ENCODE measurements at places on chromosomes 3 and 15. TPM values are rescaled to one million over a fixed set of nuclear protein-coding genes. Genes with fewer than 3 reads are reported as not detected.
A peak's percentile ranks its signal among the peaks of the same experiment; 100 is the strongest.

GRCh38 chr3:139295040-139295439 is 48.8 kb upstream of the MRPS22 start:
- H3K4me1 ChIP-seq = peaks cover 9% of the 10 kb centered on the region
- no peak overlapping the region for H3K4me3 ChIP-seq
- DNase-seq = no peak
- H3K36me3 ChIP-seq = no peaks in the 10 kb centered on the region

GRCh38 chr3:186949281-186949982 is 19.1 kb downstream of the ST6GAL1 start:
- H3K36me3 ChIP-seq = peaks cover 13% of the 10 kb centered on the region
- DNase-seq = no peak
- H3K27me3 ChIP-seq = no peaks in the 10 kb centered on the region
- peak overlapping the region; percentile 23 for H3K27ac ChIP-seq
- H3K4me1 ChIP-seq = peaks cover 8% of the 10 kb centered on the region

DNA sequence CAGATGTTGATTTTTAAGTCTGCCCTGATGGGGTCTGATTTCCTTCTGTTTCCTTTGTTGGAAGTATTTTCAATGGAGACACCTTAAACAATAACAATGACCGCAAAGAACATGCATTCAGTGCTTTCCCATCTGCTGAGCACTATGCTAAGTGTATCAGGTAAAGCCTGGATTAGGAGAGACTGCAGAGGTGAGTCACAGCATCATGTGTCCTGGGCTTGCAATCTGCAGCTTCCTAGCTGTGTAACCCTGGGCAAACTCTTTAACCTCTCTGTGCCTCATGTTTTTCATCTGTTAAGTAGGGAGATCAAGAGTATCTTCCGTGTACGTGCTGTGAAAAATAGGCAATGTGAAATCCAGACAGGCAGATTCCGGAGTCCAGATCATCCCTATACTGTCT is 13.3 kb upstream of the CHRNB4 start:
- H3K4me3 ChIP-seq = no peak overlapping the region
- H3K27ac ChIP-seq = no peak overlapping the region
- no peaks in the 10 kb centered on the region for H3K4me1 ChIP-seq
- H3K27me3 ChIP-seq = peaks cover 13% of the 10 kb centered on the region
- no peaks in the 10 kb centered on the region for H3K36me3 ChIP-seq

DNA sequence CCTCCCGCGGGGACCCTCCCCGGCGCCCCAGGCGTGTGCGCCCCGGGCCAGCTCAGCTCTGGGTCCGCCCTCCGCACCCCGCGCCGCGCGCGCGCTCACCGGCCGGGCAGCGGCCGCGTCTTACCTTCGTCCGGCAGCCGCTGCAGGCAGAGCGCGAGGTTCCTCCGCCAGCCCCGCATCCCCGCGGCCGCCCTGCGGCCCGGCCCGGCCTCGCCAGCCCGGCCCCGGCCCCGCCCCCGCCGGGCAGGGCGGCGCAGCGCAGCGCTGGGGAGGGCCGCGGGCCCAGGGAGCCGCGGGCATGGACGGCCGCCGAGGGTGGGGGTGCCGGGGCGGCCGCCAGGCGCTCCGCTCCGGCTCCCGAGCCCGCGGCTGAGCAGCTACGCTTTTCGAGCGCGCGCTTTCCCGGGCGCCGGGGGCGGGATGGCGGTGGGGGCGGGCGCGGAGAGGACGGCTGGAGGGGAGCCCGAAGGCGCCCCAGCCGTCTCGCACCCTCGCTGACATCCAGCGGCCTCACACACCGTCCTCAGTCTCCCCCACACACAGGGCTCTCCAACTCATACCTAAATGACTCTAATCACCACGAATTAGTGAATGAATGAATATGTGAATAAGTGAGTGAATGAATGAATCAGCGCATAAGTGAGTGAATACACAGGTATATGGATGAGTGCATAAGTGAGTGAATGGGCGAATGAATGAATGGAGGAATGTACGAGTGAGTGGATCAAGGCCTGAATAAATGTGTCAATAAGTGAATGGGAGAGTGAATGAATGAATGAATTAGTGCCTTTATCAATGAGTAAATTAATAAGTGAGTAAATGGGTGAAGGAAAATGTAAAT is 48.5 kb upstream of the CCDC174 start:
- DNase-seq = no peak
- no peaks in the 10 kb centered on the region for H3K36me3 ChIP-seq
- H3K27me3 ChIP-seq = peaks cover 67% of the 10 kb centered on the region

- H3K4me3 ChIP-seq = no peak overlapping the region
- no peak overlapping the region for H3K27ac ChIP-seq
- H3K4me1 ChIP-seq = no peaks in the 10 kb centered on the region
- no peaks in the 10 kb centered on the region for H3K36me3 ChIP-seq
- no peak for DNase-seq
These were observed 6.0 kb downstream of the MINDY2 start for GRCh38 chr15:58777107-58777506.

DNA sequence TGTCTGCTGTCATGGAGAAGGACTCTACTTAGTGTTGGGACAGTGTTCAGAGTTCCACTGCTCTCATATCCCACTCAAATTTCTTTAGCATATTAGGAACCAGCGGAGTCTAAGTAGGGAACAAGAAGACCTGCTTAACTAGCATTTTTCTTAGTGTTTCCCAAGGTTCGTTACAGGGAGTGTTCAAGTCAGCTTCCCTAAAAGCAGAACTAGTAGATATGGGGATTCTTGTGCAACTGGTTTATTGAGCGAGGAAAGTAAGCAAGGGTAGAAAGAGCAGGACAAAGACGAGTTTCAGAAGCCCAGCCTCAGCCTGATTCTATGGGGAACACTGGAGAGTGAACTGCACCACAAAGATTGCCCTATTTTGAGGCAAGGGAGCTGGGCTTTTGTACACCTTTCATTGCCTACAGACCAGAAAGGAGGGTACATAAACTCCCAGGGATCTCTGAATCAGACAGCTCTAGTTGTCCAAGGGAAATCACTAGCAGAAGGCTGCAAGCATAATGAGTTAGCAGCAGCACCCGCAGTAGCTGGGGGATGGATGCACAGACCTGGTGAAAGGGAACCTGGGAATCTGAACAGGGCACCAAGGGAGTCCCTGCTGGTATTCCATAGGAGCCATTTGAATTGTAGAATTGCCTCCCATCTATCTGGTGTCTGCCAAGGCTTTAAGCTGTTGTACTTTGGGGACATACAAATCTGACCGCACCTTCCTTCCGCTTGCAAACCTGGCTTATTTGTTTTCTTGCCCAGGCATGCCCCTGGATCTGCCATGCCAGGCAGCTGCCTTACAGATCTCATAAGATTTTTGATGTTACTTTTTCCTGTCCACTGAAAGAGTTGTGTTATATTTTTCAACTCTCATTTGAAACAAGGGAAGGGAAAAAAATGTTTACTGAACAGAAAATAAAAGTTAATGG is 15.1 kb downstream of the CMTM7 start:
- H3K27ac ChIP-seq = no peak overlapping the region
- H3K4me3 ChIP-seq = no peak overlapping the region
- H3K27me3 ChIP-seq = no peaks in the 10 kb centered on the region

DNA sequence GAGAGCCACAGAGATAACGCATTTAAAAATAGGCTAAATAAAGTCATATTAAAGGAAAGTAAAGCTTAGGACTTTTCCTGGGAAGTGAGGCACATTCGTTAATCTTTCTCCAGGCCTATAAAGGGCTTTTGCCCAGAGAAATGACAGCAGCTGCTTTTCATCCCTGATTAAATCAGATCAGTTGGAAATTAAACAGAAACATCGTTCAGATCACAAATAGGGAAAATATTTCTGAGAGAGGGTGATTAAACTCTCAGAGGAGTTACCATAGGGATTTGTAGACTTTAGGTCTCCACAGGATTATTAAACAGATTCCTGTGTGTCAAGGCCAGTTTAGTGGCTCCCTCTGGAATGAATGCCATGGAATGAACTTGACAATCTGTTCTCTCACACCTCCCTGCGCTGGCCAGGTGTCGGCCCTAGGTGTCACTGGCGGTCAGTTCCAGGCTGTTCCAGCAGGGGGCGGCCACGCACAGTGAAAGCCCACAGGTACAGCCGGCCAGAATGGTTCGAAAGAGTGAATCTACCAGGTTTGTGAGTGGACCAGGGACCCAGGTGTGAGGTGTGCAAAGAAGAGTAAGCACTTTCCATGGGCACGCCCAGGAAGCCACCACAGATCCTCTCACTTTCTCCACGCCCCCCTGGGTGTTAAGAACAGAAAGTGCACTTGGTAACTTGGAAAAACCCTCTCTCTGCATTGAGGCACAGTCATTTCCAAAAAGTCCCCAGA is 253.0 kb upstream of the RASGRP1 start:
- no peaks in the 10 kb centered on the region for H3K36me3 ChIP-seq
- no peak overlapping the region for H3K27ac ChIP-seq
- H3K27me3 ChIP-seq = peaks cover 10% of the 10 kb centered on the region
- peak; percentile 80 for DNase-seq
- H3K4me3 ChIP-seq = no peak overlapping the region

DNA sequence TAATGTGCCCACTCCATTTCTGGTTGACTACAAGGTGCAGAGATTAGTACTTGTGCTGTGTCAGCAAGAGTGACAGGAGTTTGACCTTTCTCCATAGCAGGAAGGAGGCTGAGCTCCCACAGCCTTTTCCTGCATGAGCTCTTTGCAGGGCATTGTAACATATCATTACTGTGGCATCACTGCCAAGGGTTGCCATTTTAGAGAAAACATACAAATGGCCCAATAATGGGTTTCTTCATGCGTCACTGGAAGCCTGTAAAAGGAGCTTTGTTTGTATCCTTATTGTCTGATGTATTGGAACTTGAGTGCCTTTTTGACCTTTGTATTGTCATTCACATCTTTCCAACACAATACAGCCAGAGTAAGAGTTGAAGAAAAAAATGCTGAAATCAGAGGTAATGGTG is 323.0 kb upstream of the CDIN1 start:
- H3K27me3 ChIP-seq = no peaks in the 10 kb centered on the region
- peak; percentile 2 for DNase-seq
- H3K4me3 ChIP-seq = peak overlapping the region; percentile 1
- H3K4me1 ChIP-seq = peaks cover 14% of the 10 kb centered on the region

DNA sequence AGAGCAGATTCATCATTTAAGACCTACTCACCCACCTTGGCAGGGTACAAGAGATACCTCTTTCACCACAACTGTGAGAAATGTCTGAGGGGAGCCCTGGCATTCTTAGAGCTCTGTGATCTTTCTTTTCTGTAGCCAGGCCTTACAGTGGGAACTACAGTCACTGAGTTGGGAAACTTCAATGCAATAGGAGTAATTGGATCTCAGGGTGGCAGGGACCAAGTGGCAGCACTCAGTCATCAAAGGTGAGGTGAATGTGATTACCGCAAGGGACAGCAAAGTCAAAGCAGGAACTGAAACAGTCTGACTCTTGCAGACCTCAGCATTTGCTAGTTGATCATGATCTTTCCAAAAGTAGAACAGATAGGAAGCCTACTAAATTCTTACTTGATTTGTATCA is 7.2 kb upstream of the MCF2L2 start:
- no peak overlapping the region for H3K27ac ChIP-seq
- H3K4me3 ChIP-seq = no peak overlapping the region
- H3K36me3 ChIP-seq = peaks cover 3% of the 10 kb centered on the region
- peaks cover 37% of the 10 kb centered on the region for H3K27me3 ChIP-seq

Gene IQGAP1
- total RNA-seq = 46.1 TPM

Gene FSTL1
- total RNA-seq = 180 TPM

Gene TMEM212
- total RNA-seq = not detected

Gene CGNL1
- total RNA-seq = 1.2 TPM

Gene RAB8B
- total RNA-seq = 58.4 TPM

Gene EXD1
- total RNA-seq = not detected
